ENCODE measurements at places on chromosomes 2 and 18. TPM values are rescaled to one million over a fixed set of nuclear protein-coding genes. Genes with fewer than 3 reads are reported as not detected.

DNA sequence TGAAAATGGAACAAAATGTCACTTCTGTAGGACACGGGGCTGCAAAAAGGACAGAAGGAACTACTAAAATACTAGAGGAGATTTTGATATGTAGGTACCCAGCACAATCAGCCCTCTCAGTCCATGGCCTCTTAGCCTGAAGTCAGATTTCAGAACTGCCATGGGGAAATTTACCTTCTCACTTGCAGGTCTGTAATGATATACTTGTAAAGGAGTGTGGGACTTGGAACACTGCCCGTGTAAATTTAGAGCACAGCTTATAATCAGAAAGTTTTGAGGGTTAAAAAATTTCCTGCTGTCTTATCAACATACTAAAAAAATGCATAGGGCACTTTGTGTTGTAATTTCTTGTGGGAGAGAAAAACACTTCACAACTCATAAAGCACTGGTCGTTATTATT is 60.6 kb downstream of the ZEB2 start:
- DNase-seq, result no peak

DNA sequence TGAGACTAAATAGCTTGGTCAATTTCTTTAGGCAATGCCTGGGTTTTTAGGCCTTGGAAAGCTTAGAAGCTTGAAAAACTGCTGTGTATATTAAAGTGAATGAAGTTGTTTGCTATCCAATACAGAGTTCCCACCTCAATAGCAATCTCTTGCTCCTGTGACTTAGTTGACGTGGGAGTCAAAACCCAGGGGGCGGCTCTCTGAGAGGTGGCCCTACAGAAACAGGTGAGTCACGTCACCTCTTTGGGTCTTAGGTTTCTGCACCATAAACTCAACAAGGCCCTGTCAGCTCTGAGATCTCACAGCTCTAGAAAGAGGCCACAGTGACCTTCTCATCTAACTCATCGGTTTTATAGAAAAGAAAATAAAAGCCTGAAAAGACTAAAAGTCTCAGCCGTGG is 79.6 kb downstream of the ADD2 start:
- DNase-seq, result no peak

The PNO1 gene
- total RNA-seq, result 15.0 TPM

The SEPTIN10 gene
- total RNA-seq, result 114 TPM

The NDC80 gene
- 3.6 TPM for total RNA-seq

DNA sequence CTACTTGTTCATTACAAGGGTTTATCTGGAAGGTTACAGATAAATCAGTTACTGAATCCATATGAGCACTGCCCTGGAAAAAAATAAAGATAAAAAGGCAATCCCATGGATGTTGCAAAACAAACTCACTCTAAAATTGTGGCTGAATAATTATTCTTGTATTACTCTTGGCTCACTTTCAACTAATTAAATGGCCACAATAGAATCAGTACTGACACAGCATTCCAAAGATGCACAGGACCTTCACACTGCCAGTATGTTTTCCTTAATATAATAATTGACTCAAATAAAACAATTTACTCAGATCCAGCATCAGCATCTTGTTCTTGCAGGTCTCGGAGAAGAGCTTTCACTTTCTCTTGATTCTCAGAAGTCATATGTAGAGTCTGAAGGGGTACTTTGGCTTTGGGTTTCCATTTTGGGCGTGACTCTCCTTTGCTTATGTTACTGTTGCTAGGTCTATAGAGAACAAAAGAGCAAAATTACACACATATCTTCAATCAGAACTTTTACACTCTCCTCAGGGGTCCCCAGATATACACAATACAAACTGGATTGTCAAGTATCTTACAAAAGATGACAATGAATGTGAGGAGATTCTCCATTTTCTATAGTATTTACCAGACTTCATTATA is 12.6 kb downstream of the DHX57 start:
- DNase-seq, result no peak

The RGPD3 gene
- total RNA-seq, result 0.94 TPM

The ZNF638 gene
- total RNA-seq, result 399 TPM

The AOX1 gene
- 0.94 TPM for total RNA-seq

GRCh38 chr2:20052229-20052851 is 912 bp upstream of the LAPTM4A start:
- no peak for DNase-seq

DNA sequence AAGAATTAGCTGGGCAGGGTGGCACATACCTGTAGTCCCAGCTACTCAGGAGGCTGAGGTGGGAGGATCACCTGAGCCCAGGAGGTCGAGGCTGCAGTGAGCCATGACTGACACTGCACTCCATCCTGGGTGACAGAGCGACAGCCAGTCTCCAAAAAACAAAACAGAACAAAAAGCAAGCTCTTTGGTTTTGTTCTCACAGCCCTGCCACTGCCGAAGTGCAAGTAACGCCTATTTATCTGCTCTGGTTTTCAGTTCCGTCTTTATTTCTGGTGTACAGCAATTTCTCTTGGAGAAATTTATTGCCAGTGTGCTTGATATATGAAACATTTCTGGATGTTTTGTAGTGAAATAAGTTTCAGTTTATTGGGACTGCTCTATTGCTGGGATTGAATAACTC is 61.9 kb downstream of the RAB10 start:
- no peak for DNase-seq

DNA sequence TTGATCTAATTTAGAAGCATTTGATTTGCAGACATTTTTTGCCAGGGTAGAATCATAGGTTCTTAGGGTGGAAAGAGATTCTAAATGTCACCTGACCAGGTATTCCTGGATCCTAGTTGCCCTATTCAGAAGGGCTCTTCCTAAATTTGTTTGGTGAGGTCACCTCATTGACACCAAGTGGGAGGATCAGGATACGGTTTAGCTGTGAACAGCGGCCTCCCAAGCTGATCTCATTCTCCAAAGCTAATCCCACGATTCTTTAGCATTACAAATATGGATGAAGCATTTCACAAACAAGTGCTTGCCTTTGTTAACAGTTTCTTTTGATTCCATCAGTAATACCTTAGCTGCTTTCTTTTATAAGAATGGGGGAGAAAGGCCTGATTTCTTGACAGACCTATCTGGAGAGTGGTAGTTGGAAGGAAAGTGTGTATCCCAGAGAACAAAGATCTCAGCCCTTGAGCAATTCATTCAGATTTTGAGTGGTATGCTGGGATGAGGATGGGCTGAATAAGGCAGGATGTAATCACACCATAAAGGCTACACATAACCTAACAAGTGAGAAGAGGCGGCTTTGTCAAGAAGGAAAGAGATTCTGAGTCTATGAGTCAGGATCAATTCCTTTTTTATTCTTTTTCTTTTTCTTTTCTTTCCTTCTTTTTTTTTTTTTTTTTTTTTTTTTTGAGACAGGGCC is 16.6 kb downstream of the KCTD1 start:
- DNase-seq, result no peak

The RBFA gene
- total RNA-seq, result 58.6 TPM

The ORC2 gene
- total RNA-seq, result 25.6 TPM

GRCh38 chr2:46988733-46989481 is 73.3 kb upstream of the MCFD2 start:
- DNase-seq, result peak; percentile 82

DNA sequence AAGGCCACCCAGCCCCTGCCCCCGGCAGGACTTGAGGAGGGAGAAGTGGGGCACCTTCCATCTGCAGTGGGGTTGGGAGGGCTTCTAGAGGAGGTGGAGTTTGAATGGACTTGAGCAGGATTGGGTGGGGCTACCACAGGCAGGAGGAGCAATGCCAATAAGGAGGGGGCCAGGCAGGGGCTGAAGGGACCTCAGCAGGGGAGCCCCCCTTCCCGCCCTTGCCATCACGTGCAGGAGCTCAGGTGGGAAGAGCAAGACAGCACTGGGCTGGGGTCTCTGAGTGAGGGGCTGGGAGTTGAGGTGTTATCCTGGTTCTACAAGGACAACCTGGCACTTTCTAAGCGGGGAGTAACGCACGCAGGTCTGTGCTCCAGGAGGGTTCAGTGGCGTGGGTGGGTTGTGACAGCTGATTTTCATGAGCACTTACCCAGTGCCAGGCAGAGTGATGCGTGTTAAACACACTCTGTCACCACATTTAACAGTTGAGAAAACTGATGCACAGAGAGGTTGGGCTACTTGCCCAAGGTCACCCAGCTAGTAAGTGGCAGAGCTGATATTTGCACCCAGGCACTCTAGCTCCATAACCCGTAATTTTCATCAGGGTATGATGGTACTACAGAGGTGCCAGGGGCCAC is 4.8 kb downstream of the CHRND start:
- no peak for DNase-seq

GRCh38 chr2:161580426-161580825 is 43.8 kb upstream of the SLC4A10 start:
- no peak for DNase-seq

The SLC1A4 gene
- 57.9 TPM for total RNA-seq

The UNC50 gene
- total RNA-seq, result 51.8 TPM

The METTL8 gene
- 25.3 TPM for total RNA-seq
